ENCODE measurements at places on chromosomes 3 and 15.

DNA sequence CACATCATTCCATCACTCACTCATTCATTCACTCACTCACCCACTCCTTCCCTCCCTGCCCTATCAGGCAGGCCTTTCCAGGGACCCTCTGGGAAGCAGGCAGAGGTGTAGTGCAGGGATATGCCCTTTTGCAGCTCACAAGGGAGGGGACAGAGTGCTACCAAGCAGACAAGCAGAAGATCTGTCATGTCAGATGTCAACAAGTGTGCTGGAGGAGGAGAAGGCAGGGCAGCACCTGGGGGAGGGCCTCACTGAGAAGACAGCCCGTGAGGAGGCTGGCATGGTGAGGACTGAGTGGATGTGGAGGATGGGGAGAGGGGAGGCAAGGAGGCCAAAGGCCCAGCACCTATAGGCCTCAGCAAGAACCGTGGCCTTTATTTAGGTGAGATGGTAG, 15.3 kb downstream of the ABTB1 start:
- no peak for DNase-seq

DNA sequence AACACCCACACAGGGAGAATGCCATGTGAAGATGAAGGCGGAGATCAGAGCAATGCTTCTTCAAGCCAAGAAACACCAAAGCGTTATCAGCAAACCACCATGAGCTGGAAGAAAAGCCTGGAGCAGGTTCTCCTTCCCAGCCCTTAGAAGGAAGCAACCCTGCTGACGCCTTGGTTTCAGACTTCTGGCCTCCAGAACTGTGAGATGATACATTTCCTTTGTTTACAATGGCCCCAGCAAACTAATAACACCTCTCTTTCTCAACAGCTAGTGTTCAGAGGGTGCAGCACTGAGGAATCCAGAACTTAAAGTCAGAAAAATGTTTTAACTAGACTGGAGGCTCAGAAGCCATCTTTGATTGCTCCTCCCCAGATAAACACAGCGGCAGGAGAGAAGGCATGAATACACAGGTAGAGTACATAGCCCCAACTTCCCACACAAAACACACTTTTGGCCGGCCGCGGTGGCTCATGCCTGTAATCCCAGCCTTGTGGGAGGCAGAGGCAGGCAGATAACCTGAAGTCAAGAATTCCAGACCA, 132.4 kb upstream of the LPP start:
- DNase-seq: no peak

- no peak for DNase-seq
Measured at GRCh38 chr3:17120115-17120514, 235.4 kb downstream of the PLCL2 start.

- DNase-seq: no peak
Measured at GRCh38 chr3:74862476-74862875, 248.0 kb upstream of the CNTN3 start.

GRCh38 chr3:90031121-90031520, 923.7 kb downstream of the EPHA3 start:
- DNase-seq: no peak

DNA sequence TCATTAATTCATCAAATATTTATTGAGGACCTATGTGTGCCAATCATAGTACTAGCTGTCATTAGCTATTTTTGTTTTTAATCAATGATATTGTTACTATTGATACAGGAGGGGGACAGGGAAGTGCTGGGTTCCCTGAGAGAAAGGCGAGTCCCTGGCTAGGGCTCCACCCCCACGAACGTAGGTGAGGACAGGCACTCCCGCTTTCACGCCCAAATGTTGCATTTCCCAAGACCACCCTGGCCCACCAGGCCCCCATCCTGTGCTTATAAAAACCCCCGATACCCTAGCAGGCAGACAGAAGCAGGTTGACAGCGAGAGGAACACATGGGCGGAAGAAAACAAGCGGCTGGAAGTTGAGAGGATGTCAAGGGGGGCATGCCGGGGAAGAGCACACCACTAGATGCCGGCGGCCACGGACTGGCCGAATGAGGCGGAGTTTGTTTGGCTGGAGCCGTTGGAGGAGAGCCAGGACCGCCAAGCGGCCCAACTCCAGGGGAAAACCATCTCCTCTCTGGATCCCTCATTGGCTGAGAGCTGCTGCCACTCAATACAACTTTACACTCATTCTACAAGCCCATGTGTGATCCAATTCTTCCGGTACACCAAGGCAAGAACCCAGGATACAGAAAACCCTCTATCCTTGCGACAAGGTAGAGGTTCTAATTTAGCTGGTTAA, 798.7 kb upstream of the SEMA6D start:
- DNase-seq: no peak

Data from DMS153 (cell line).